ENCODE measurements at places on chromosomes 7 and 10.

DNA sequence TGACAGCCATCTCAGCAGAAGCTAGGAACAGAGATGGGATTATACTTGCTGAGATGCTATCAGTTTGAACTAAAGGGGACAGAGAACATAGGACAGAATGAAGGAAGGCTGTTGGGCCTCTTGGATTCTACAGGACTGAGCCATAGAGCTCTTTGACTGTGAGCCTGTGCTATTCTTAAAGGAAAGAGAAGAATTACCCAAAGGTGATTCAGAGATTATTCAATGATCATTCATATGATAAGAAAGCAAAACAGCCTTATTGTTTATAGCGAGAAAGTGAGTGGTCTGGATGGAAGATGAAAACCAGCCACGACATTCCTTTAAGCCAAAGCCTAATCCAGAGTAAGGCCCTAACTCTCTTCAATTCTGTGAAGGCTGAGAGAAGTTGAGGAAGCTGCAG, 69.7 kb upstream of the NEUROD6 start:
- DNase-seq = no peak

DNA sequence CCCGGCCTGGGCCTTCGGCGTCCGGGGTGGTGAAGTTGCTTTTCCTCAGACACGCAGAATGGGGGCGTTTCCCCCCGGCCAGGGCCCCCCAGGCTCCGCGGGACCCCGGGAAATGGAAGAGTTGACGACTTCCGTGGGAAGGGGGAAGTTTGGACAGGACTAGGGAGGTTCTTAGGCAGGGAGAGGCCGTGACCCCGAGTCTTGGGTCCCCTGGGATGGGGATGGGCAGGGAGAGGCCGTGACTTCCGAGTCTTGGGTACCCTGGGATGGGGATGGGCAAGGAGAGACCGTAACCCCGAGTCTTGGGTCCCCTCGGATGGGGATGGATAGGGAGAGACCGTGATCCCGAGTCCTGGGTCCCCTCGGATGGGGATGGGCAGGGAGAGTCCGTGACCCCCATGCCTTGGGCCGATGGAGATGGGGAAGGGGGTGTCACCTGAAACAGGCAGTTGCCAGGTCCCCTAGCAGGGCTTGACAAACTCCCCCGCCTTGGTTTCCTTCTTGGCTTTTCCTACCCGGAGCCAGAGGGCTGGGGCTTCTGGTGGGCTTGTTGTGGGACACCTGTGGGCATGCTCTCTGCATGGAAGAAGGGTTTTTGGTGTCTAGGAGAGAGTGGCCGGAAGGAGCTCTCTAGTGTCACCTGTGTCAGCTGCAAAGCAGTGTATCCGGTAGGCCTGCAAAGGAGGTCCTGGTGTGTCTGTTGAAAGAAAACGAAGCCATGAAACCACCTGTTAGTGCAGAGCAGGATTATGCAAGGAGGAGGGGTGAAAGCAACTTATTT, 1.1 kb downstream of the TRRAP start:
- DNase-seq = no peak

- DNase-seq = no peak
Measured at GRCh38 chr10:78331391-78331922, 297.8 kb downstream of the RPS24 start.

DNA sequence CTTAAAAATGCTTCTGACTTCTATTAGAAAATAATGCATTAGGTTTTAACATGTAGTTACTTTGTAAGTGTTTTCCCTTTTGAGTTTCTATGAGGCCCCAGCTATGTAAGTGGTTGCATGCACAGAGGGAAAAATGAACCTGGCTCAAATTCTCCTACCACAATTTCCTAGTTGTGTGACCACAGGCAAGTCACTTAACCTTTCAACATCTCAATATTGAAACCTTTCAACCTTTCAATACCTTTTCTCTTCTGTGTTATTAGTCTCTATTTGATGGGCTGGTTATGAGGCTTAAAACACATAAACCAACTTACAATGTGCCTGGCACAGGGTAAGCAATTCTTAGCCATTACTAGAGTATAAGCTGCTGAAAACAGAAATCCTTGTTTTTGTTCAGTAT, 203.0 kb downstream of the KCND2 start:
- DNase-seq = no peak

- DNase-seq = no peak
Measured at GRCh38 chr7:90961037-90961725, 303.1 kb upstream of the FZD1 start.

GRCh38 chr10:61487506-61487905, 34.3 kb upstream of the TMEM26 start:
- DNase-seq = no peak

DNA sequence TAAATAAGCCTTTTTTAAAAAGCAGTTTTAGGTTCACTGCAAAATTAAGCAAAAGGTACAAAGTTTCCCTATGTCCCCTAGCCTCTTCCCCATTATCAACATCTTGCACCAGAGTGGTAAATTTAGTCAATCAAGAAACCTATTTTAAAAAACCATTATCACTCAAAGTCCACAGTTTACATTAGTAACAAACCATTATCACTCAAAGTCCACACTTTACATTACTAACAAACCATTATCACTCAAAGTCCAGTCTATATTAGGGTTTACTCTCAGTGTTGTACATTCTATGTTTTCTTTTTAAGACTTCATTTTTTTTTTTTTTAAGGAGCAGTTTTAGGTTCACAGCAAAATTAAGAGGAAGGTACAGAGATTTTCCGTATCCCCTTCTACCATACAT, 74.1 kb upstream of the GPR37 start:
- DNase-seq = no peak

DNA sequence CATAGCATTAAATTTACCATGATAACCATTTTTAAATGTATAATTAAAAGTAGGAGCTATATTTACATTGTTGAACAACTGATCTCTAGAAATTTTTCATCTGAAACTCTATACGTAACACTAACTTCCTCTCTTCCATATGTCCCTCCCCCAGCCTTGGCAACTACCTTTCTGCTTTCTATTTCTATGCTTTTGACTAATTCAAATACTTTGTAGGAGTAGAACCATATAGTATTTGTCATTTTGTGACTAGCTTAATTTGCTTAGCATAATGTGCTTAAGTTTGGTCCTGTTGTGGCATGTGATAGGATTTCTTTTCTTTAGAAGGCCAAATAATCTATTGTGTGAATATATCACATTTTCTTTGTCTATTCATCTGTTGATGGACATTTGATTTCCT, 225.3 kb upstream of the POT1 start:
- DNase-seq = no peak

GRCh38 chr10:68121852-68122251, 12.6 kb downstream of the MYPN start:
- no peak for DNase-seq

- no peak for DNase-seq
Measured at GRCh38 chr7:114806590-114807162, 115.2 kb upstream of the MDFIC start.

DNA sequence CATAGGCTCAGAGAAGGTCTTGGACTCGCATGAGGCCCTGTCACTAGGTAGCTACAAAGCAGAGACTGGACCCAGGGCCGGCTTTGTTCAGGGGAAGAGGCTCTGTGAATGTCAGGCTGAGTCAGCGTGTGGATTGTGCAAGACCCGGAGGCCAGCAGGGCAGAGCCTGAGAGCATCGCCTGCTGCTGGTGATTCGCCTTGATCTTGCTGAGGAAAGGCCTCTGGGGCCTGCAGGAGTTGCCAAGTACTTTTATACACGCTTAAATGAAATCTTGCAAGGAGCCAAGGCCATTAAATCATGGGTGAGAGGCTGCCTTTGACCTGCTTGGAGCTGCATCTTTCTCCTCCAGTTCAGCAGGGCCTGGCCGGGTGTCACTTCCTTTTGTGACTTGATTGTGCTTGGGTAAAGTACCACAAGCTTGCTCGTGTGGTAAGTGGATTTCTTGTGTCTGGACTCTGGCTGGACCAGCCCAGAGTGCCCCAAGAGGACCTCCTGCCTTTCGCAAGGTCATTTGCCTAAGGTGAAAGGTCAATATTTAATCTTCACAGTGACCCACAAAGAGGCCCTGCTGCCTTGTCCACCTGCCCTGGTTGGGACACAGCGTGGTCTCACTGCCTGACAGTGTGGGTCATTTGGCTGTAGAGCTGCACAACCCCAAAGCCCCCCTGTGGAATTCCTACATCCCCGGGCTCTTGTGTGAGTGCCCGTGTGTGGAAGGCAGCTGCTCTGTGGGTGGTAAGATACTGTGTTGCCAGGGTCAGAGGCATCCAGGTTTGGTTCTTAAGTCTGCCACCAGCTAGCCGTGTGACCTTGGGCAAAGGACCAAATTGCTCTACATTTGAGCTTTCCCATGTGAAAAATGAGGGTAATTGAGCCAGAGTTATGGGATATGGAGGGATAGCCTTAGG, 38.6 kb upstream of the SH2D4B start:
- DNase-seq = peak; percentile 61

DNA sequence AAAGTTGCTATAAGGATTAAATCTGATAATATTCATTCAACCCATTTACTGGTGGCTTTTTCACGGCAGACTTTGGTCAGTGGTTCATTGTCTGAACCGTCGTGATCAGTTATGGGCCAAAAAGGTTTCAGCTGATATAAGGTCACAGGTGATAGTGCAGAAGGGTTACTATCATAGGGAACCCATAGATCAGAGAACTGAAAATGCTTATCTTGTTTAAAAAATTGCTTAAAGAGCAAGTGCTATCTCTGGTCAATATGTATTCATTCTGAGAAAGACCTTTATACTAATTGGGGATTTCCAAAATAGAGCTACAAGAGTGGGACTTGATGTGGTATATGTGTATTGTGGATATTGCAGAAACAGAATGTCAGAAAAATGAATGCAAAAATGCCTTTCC, 147.8 kb upstream of the SEMA3E start:
- DNase-seq = no peak

DNA sequence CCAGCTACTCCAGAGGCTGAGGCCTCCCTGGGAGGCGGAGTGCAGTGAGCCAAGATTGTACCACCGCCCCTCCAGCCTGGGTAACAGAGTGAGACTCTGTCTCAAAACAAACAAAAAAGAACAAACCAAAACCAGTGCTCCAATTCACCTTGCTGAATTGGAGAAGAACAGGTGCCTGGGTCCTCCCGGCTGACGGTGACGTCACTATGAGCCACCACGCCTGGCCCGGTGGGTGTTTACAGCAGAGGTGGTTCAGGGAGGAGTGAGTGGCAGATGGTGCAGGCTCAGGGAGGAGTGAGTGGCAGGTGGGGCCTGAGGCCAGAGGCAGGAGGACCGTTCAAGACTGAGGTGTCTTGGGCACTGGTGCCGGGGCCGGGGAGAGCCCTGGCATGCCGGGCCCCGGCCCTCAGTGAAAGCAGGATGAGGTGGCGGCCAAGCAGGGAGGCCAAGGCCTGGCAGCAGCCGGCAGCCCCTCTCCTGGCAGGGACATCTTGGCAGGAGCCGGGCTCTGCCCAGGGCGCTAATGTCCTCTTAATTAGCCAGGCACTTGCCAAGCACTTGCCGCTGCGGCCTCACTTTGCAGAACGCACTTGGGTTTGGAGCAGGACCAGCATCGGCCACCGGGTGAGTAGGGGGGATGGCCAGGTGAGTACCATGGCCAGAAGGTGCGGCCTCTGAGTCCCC, 162.8 kb upstream of the TNRC18 start:
- no peak for DNase-seq

DNA sequence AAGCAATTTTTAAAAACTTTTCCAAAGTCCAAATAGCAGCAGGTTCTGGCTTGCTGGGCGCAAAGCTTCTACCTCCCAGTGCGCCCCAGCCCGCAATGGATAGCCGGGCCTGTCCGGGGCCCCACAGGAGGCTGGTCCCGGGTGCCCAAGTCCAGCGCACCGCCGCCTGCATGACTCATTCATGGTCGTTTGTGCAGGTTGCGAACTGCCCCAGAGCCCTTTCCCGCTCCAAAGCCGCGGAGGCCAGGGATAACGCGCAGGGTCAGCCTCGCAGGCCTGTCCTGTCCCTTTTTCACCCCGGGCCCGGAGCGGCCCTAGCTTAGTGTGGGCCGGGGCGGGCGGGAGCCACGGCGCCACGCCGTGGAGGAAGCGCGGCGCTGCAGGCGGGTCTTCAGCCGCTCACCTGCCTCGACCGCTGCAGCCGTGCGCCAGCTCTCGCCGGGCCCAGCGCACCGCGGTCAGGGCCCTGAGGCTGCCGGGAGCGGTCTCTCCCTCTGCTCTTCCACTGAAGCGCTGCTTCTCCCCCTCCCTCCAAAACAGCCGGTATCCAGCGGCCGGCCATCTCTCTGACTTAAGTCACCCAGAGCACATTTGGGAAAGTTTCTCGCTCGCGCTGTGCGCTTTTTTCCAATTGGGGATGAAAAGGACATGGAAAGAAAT, 1.7 kb upstream of the EGR2 start:
- peak; percentile 30 for DNase-seq

- DNase-seq = no peak
Measured at GRCh38 chr7:24580283-24580946, 7.2 kb downstream of the PALS2 start.

- no peak for DNase-seq
Measured at GRCh38 chr10:51063166-51063565, 11.1 kb upstream of the PRKG1 start.

DNA sequence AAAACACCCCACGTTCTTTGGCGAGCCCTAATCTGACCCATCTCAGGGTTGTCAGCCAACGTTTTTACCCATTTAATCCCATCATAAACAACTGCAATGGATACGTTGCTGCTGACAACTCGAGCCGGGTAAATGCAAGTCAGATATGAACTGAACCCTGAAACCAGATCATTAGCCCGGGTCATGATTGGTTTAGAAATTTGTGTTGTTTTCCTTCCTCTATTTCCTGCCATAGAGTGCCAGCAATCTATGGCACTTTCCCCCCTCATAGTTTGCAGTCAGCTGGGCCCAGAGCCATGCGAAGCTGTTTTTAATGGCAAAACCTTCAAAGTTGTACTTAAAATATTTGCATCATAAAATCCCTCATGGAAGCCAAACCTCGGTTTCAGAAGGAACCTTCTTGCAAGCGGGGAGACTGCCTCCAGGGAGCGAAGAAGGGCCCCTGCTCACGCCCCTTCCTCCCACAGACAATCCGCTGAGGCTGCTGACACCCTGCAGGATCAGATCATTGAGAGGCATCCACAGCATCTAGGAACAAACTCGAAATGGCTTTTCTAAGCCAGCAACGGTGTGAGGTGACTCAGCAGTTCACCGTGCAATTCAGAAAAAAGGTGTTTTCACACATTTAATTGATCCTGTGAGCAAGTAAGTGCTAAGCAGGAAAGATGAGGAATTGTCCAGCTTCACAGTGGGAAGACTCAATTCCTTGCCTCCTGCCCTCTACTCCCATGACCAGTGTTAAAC, 710.1 kb downstream of the PARD3 start:
- no peak for DNase-seq

GRCh38 chr10:108849688-108850087, 1073.6 kb downstream of the XPNPEP1 start:
- DNase-seq = no peak

DNA sequence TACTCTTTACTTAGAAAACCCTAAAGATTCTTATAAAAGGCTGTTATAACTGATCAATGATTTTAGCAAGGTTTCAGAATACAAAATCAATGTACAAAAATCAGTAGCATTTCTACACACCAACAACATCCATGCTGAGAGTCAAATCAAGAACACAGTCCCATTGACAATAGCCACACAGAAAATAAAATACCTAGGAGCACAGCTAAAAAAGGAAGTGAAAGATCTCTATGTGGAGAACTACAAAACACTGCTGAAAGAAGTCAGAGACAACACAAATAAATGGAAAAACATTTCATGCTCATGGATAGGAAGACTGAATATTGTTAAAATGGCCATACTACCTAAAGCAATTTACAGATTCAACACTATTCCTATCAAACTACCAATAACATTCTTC, 427.0 kb downstream of the KCNMA1 start:
- no peak for DNase-seq
